Effector memory CD4-positive, alpha-beta T cell (primary cell): ENCODE measurements at places on chromosomes 1 and 21.

DNA sequence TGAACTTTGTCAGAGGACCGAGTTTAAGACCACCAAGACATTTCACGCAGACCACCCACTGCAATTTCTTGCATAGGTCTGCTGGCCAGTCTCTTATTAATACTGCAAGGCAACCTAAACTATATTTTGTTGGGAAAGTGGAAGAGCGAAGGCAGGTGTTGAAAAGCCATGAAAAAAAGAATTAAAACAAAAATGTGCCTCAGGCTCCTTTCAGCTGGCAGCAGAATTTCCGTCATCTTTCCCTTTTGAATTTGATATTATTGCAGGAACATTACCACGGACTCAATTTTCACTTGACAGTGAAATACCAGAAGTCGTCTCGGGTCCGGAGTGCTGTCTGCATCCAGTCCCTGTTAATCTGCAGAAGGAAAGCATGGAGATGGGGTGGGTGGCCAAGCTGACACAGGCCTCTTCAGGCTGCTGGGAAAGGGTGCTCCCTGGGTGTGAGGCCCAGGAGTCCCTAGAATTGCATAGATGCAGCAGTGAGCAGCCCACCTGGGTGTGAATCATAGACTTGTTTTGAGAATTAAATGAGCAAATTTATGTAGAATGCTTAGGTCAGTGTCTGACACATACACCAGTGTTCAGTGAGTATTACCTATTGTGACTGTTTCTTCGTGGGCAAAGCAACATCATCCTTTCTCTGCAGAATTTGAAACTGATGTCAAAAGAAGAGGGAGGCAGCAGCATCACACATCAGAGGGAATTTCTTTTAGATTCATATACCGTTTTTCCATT, 150.7 kb downstream of the PBX1 start:
- DNase-seq = no peak

DNA sequence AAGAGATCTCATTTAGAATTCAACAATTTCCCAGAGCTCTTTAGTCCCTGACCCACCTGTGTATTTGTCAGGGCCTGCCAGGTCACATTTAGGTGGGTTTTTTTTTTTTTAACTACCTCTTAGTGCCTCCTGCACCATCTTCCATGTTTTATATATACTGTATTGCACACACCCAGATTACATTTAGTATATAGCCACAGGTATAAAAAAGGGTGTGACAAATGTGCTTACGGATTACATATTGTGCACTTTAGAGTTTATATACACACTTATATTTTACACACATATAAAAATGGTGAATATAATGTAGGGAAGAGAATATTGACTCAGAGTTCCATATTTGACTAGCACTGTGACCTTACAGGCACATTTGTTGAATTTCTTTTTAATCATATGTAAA, 17.4 kb upstream of the LRIG2 start:
- DNase-seq = no peak

- no peak for DNase-seq
These were observed 30.4 kb downstream of the PIK3C2B start for GRCh38 chr1:204464187-204464631.

GRCh38 chr1:77940921-77941570, 37.8 kb downstream of the FUBP1 start:
- no peak for DNase-seq

- DNase-seq = no peak
These were observed 27.8 kb downstream of the PLEKHA6 start for GRCh38 chr1:204331847-204332487.

- DNase-seq = no peak
These were observed 92.5 kb downstream of the SLC25A24 start for GRCh38 chr1:108107658-108108057.
